ENCODE measurements at places on chromosomes 16 and 17.

GRCh38 chr16:28318042-28318744, 25.9 kb downstream of the SBK1 start:
- no peak for DNase-seq

DNA sequence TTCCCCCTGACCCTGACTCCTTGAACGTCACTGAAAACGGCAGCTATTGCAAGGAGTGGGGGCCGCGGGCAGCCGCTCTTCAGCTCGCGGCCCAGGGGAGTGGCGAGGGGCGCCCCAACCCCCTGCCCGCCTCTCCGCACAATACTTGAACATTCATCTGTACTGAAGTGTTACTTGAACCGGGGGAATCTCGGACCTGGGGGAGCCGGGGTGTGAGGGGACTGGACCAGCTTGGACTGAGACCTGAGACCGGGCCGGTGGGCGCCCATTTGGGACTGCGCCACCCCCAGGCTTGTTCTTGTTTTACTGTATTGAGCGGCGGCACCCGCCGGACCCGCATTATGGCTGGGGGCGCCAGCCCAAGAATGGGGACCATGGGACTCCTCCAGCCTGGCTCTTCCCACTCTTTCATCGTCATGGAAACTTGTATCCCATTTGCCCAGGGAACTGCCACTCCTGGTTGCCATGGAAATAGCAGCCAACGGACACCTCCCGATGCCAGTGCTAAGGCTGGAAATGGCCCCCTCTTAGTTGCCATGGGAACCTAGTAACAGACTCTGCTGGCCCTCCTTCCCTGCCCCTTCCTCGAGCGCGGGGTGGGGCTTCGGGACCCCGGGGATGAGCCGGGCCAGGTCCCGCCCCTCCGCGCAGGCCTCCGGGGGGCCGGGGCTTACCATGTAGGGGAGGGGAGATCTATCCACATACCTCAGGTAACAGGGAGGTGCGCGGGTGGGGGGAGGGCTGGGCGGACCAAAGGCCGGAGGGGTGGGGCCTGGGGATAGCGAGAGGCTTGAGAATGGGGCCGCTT, 805 bp upstream of the ORAI3 start:
- no peak for DNase-seq

DNA sequence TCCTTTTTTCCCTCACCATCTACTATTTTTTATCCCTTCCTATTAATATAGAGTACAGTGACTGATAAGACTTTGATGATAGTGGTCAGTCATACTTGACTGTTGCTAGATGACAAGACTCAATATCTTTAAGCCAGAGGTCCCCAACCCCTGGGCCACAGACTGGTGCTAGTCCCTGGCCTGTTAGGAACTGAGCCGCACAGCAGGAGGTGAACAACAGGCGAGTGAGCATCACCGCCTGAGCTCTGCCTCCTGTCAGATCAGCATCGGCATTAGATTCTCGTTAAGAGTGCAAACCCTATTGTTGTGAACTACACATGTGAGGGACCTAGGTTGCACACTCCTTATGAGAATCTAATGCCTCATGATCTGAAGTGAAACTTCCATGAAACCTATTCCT, 341.3 kb downstream of the BCAS3 start:
- DNase-seq = no peak

DNA sequence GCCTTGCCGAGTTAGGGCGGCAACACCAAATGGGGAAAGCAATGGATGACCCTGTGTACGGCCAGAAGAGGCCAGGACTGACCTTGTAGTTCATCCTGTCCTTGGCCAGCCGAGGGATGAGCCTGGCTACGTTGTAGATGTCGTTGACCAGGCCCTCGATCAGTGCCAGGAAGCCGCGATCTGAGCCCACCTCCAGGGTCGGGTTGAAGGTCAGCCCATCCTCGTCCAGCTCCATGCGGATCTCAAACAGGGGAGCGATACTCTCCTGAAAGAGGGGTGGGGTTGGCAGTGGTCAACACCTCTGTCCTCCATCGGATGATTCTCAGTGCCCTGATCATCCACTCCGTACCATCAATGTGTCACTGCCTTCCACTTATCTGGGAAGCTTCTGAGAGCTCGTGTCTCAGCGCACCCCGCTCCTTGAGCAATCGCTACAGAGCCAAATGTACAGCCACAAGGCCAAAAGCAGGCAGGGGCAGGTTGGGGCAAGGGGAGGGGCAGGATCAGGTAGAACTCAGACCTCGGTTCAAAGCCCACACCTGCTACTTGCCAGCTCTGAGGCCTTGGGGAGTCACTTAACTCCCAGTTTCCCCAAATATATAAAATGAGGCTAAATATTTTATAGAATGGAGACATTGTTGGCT, 39.9 kb downstream of the DNAH17 start:
- no peak for DNase-seq

DNA sequence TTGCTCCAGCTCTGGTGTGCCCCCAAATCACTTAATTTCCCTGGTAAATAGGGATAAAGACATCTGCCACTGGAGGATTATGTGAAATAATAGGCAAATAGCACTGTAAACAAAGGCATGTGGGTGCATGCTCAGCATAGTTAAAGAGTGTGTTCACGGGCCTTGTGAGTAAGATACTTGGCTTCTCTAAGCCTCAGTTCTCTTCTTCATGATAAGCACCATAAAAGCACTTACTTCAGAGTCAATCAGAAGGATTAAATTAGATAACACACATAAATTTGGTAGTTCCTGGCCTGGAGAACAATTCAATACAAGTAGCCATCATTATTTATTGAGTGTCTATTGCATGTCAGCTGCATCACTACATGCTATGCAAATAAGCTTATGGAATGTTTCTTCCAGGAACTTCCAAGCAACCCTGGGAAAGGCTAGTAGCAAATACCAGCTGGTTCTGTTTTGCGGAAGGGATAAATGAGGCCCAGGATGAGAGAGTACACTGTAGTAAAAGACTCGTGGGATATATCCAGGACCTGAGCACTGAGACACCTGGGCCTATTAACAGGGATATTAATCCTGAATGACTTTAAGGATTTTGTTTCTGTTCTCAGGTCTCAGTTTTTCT, 14.5 kb downstream of the CCL11 start:
- DNase-seq = no peak

GRCh38 chr17:66537502-66537901, 235.1 kb downstream of the PRKCA start:
- DNase-seq = no peak

GRCh38 chr17:45251931-45252330, 10.0 kb downstream of the SPATA32 start:
- DNase-seq = no peak

DNA sequence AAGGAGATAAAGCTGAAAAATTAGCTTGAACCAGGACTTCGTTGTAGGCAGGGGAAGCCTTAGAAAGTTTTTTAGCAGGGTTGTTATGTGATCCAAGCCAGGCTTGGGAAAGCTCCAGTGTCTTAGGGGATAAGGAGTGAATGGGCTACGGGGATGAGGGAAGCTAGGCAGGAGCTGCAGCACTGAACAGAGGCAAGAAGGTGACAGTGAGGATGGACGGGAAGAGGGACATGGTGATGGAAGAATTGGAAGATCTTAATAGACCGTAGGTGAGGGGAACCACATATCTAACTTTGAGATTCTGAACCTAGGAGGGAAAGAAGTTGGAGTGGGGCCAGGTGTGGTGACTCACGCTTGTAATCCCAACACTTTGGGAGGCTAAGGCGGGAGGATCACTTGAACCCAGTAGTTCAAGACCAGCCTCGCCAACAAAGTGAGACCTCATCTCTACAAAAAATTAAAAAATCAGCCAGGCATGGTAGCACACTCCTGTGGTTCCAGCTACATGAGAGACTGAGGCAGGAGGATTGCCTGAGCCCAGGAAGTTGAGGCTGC, 3.2 kb downstream of the RHBDL3 start:
- no peak for DNase-seq

GRCh38 chr16:76574651-76575050, 297.4 kb downstream of the CNTNAP4 start:
- DNase-seq = no peak

DNA sequence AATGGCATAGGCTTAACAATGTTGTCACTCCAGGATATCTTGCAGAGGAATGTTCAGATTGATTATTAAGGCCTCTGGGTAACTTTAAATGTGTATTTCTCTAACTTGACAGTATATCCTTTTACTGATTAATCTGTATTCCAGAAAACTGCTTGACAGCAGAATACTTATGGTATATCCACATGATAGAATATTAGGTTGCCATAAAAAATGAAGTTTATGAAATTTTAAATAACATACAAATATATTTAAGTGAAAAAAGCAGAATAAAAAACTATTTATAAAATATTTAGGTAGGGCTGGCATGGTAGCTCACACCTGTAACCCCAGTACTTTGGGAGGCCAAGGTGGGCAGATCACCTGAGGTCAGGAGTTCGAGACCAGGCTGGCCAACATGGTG, 106.7 kb downstream of the TRIM37 start:
- no peak for DNase-seq

DNA sequence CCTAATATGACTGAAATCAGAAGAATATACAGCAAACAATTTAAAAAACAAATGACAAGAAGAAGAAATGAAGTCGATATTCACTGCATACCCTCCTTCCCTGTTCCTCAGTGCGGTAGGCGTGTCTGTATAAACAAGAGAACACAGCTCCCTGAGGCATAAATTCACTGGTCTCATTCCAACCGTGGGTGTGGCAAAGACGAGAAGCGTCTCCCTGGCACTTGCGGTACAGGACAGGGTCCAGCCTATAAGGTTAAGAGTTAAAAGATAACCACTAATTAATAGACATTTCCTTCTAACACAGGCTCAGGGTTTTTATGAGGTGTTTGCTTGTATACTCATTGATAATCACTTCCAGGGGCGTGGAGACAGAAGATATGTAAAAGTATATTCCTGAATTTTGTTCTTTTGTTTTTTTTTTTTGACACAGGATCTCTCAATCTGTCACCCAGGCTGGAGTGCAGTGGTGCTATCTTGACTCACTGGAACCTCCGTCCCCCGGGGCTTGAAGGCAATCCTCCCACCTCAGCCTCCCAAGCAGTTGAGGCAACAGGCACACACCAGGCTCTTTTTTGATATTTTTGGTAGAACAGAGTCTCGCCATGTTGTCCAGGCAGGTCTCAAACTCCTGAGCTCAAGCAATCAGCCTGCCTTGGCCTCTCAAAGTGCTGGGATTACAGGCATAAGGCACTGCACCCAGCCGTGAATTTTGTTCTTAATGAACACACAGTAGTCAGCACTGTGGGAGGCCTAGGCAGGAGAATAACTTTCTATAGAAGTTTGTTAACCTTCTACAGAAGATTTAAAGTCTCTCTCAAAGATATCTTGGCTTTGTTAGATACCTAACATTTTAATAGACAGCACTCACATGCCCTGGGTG, 59.1 kb upstream of the CLEC18B start:
- no peak for DNase-seq

Measured in stimulated activated CD8-positive, alpha-beta memory T cell treated with anti-CD3 and anti-CD28 coated beads, Interleukin-12 subunit alpha, Interleukin-12 subunit beta, amount 100 ng/mL, for 4 hours (primary cell).